ENCODE measurements at places on chromosomes 1 and 21.

DNA sequence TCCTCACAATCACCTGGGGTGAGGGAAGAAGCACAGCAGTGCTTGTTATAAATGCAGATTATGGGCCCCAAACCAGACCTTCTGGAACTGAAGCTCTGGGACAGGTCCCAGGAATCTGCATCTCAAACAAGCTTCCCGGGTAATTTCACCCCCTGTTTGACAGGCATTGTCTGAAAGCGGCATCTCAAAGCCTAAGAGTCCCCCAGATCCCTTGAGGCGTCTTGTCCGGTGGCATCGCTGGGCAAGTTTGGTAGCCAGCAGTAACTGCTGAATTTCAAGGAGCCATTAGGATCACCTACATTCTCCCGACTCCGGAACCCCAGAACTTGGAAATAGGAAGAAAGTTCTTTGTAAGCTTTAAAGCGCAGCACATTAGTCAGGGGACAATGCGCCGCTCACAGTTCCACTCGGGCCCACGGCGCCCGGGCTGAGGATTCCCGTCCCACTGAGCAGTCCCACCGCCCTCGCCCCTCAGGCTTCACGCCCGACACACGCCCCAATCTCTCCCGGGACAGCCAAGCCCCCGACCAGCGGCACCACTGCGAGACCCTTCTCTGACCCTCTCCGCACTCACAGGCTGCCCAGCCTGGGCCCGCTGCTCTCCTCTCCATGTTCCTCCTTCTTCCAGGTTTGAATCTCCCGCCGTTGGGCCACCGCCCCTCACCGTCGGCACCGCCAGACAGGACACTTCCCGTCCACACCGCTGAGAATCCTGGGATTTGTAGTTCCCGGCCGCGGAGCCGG, at the start of gene IQGAP3:
IQGAP3 (minus strand) TSS at position 647 of the 744 bp plus-strand sequence; CDS start at position 611, 36 bp downstream.
- DNase-seq, result peak; percentile 73

- DNase-seq, result no peak
These were observed 39.9 kb upstream of the HMGN1 start for GRCh38 chr21:39388811-39389155.

GRCh38 chr1:217253351-217253750, 377.5 kb downstream of the GPATCH2 start:
- no peak for DNase-seq

DNA sequence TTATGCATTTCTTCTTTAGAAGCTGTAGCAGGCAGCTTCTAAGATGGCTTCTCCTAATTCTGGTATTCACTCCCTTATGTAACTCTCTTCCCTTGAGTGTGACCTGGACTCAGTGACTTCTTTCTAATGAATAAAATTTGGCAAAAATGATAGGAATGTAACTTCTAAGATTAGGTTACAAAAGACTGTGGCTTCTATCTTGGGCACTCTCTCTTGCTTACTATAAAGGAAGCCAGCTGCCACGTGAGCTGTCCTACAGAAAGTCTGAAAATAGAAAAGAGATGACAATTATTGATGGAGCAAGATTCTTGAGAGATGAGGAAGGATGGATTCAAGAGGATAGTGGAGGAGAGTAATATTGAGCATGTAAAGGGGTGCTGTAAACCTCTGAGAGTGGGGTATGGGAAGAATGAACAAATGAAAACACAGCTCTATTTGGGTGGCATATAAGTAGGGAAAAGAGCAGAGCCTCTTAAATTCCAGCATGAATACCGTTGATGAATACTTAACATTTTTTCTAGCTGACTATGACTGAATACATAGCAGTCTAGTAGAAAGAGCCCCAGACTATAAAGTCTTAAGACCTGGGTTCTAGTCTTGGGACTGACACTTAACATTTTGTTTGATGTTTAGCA, 5.5 kb downstream of the TSEN15 start:
- DNase-seq, result no peak

DNA sequence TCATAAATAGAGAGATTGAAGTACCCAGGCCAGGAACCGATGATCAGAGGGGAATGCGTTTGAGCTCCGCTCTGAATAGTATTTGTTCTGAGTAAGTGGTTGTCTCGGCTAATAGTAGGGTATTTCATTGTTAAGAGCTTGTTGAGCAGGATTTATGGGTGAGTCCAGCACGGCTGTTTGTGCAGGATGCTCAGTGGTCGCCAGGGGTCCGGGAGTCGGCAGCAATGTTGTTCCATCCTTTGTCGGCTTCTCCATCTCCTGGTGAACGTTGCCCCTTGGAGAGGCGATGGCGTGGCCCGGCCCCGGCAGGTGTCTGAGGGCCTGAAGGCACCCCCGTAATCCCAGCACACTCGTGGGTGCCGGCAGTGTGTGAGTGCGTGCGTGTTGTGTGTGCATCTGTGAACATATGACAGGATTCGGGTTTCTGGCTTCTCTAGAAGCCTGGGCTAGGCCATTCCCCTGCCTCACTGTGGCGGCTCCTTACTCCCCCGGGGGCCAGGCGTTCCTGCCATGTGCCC, 160.8 kb upstream of the ARHGEF16 start:
- DNase-seq, result no peak

DNA sequence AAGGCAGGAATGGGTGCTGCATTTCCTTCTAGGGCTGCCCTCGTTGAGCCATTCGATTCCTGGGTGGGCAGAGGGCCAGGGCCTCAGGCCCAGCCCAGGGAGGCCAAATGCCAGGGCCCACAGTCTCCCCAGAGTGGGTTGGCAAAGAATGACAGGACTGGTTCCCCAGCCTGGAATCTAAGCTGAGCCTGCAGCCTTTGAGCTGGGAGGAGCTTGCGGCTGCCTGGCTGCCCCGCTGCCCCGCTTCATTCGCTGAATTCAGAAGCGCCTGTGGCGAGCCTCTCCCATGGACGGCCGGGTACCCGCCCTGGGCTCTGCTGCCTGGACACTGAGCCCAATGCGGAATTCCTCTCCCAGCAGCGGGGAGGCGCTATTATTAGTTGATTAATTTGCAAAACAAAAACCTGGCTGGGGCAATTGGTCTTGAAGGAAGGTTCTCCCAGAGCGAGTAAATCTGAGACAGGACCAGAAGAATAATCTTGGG, 32.3 kb upstream of the TARDBP start:
- DNase-seq, result no peak

GRCh38 chr1:3135744-3136455, 66.9 kb downstream of the PRDM16 start:
- no peak for DNase-seq

DNA sequence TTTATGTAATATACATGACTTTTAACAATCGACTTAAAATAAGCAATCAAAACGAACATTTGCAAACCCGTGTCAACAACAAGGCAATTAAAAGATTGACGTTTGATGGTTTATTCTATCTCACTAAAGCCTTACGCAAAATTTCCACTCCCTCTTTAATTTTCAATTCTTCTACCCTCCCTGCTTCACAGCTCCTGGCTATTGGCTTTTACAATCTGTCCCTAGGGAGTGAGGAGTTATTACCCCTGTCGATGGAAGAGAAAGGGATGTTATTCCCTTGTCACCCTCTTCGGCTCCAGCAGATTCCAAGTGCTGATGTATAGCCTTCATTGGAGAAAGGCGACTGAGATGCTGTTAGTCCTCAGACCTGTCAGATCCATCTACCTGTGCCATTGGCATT, 161.3 kb downstream of the ZNF281 start:
- no peak for DNase-seq

DNA sequence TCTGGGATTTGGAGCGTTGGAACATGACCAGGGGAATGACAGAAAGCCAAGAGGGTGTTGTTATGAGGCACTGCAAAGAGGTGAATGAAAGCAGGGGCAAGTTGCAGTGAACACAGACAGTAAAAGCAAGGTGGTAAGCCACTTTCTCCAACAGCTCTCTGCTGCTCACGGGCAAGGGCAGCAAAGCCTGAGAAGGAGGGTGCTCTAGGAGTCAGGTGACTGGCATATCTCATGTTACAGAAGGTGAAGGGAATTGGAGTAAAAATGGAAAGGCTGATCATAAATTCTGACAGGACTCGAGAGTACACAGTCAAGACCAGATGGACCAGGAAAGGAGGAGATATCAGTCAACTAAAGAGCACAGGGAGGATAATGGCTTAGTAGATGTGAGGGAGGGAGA, 14.5 kb downstream of the VAV3 start:
- DNase-seq, result no peak

DNA sequence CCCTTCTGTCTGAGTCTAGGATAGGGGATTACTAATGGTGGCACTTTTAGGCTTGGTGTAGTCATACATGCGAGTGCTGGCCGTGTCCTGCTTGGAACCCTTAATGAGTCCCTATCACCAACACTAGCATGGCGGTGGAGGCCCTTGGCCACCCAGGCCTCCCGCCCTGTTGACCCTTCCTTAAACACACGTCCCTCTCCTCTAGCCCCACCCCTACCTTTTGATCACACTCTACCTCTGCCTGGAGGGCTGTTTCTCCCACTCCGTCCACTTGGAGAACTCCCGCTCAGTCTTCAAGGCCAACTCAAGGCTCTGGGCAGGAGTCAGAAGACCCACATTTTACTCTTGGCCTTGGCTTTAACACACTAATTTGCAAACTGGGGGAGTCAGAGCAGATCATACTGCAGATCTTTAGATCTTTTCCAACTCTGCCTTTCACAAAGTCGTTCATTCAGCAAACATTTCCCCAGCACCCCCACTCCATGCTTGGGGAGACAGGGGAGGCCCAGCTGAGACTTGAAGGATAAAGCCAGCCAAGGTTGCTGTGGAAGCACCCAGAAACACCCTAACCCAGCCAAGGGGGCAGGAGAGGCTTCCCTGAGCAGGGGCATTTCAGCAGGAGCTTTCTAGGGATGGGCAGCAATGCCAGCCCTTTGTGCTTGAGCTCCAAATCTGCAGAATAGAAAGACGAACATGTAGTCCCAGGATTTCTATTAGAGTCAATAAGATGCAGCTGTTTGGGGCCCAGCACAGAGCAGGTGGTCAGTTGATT, 1.9 kb downstream of the PODN start:
- no peak for DNase-seq

GRCh38 chr1:198623752-198624647, 14.8 kb upstream of the PTPRC start:
- DNase-seq, result no peak

DNA sequence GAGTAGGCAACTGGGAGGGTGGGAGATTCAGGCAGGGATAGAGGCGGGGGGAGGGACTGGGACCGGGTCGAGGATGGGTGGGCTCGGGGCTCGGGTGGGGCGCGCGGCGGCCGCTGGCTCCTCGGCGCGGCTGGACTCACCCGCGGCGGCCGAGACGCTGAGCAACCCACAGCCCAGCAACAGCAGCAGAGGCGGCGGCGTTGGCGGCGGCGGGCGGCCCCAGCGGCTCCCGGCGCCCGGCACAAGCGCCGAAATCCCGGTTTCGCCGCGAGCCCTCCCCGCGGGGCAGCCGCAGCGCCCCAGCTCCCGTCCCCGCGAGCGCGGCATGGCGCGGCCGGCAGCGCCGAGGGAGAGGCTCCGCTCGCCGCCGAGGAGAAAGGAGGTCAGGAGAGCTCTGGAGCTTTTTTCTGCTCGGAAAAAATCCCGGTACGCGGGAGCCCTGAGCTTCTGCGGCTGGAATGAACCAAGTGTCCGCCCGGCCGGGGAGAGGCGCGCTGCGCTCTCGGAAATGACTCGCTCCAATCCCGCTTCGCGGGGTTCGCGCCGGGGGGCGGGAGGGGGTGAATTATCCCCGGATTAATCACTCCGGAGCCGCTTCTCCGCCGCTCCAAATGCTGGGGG, at the start of gene CSMD2:
CSMD2 (minus strand) TSS at position 460 of the 621 bp plus-strand sequence; CDS start at position 327, 133 bp downstream.
- DNase-seq, result no peak

DNA sequence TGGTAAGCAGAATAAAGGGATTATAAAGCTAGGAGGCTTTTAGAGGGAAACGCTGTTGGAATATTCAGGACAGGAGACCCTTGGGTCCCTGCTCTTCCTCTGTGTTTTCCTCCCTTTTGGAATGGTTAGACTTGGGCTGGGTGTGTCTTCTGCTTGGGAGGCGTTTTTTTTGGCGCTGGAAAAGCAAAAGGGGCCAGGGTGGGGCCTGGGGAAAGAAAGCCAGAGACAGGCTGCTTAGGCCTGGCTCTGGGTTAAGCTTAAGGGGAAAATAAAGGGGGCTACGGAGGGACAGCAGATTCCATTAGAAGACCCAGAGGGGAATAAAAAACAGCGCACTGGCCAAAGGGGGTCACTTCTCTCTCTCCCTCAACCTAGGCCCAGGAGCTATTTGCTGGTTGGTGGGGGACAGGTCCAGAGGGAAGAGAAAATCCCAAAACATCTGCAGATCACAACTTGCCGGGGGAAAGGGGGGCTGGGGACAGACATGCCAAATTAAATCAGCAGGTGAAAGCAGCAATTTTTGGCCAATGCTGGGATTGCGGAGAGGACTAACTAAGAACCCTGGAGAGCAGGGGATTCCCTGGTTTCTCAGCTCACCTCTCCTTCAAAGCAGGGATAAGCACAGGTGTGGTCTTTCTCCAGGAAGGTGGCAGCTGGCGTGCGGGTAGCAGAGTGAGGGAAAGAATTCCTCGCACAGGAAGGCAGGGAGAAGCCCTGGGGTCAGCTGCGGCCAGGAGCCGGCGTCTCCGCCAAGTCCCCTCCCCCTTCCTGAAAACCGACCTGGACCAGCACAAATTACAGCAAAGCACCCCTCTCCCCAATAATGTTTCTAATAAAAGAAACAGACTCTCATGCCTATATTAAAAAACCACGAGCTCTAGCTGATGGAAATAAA, 82.2 kb upstream of the AK4 start:
- DNase-seq, result no peak

DNA sequence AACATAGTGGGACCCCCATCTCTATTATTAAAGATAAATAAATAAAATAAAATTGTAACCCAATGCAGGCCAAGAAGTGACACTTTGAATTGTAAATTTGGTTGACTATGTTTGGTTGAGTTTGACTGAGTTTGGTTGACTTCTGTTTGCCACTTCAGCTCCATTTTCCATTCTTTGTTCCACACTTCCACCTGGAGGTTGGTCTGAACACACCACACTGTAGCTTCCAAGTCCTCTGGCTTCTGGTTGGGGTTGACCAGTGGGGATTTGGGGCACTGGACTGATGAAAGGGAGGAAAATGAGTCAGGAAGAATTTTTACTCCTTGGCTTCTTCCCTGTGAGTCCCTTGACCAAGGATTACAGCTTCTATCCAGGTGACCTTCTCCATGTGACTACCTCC, 40.6 kb upstream of the DIPK1A start:
- DNase-seq, result no peak

DNA sequence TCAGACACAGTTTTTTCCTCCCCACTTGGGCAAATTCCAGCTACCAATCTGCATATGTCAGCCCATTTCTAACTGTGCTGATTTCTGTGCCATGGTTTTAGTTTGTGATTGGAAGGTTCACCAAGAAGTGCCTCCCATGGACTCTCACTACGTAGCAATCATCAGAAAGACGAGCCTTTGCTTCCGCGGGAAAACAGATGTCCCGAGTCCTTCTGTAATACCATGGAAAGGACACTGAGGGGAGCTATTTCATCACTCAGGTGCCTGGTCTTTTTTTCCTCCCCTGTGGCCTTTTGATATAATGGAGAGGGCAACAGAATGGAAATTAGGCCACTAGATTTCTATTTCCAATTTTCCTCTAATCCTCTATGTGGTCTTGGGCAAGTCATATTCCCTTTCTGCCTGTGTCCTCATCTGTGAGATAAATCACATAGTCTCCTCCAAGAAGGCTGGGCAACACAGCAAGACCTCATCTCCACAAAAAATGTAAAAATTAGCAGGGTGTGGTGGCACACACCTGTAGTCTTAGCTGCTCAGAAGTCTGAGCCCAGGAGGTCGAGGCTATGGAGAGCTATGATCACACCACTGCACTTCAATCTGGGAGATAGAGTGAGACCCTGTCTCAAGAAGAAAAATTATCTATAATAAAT, 24.8 kb downstream of the LEMD1 start:
- DNase-seq, result no peak
